ENCODE measurements at places on chromosomes 1 and 21.

DNA sequence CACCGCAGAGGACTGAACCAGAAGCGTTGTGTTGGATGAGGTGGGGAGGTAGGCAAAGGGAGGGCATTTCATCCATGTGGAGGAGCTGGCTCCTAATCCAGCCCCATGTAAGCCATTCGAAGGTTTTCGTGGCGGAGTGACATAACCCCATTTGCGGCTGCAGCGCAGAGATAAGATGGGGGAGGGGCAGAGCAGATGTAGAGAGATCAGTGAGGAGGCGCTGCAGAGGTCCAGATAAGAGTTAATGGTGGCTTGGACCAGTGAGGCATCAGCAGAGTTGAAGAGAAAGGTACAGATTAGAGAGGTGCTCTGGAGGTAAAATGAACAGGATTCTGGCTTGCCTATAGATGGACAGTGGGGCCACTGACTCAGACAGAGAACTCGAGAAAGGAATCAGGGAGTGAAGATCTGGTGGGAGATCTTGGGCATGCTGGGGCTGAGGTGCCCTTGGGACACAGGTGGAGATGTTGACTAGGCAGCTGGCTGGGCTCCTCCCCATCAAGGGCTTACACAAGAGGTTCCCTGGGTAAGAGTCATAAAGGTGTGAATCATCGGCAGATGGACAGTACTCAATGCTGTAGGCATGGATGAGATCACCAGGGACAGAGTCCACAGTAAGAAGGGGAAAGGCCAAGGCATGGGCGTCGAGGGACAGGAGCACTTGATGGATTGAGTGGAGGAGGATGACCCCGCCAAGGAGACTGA is 7.8 kb upstream of the PTPRF start:
- no peak for DNase-seq

DNA sequence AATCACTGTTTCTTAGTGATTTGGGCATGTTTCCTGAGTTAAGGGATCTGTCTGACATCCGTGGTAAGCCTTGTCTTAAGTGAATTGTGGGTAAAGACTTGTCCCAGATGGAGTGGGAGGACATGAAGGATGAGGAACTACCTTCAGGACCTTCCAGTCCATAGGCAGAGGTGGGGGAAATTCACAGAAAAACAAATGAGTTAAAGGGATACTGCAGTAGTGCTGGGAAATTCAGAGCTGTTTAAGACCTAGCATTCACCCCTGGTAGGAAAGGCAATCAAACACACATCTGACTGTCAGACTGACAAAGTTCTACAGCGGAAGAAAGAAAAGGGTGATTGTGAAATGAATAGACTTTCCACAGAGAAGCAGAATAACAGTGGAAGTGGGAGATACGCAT is 3.0 kb downstream of the GNAT2 start:
- no peak for DNase-seq

DNA sequence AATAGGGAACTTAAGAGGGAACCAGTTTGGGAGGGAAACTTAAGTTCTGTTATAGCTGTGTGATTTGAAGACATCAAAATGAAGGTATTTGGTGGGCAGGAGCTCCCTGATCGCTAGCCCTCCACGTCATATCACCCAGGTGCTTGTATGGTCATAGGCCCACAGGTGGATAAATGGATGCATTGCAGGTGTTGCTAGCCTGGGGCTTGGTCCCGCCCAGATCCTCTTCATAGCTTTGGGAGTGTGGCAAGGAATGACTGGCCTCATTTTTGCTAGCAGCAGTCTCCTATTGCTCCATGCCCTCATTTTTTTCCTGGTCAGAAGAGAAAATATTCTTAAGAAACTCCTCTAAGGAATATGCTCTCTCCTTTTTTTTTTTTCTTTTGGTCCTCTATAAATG is 11.3 kb downstream of the GNPAT start:
- DNase-seq, result no peak

DNA sequence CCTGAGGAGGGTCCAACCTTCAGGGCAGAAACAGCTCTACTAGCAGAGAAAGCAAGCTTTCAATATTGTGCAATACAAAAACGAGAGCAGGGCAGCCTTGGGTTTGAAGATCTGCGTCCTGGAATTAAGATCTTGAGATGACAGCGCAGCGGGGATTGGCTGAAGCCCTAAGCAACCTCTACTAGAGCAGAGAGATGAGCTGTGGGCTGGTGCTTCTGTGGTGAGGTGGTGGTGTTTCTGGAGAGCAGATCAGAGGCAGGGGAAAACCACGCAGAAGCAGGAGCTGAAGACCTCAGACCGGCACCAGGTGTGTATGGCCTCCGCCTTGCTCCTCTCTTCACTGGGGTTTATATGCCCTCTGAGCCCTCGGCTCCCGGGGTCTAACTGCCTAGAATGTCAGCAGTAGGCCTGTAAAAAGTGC is 12.5 kb downstream of the TRAF3IP3 start:
- DNase-seq, result peak; percentile 86

DNA sequence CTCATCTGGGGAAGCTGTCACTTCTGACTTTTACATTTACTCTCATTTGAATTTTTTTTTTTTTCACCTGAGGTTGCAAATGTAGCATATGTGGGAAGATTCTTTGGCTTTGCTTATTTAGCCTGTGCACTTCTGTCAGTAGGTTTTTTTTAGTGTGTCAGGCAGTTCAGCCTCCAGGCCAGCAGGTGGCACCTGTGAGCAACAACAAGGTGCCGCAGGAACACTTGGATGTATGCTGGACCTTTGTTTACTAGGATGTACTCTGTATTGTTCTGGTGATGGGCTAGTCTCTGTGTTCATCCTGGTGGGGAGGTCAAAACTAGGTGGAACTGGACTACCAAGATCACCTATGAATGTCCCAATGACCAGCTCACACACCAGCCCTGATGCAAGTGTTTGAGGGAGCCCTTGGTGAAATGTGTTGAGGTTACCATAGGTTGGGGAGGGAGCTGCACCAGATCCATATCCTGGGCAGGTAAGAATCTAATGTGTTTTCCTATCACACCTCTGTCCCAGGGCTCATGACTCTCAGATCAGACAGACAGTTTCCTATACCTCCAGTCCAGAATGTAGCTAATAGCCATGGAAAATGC is 618.2 kb downstream of the BRINP3 start:
- no peak for DNase-seq

DNA sequence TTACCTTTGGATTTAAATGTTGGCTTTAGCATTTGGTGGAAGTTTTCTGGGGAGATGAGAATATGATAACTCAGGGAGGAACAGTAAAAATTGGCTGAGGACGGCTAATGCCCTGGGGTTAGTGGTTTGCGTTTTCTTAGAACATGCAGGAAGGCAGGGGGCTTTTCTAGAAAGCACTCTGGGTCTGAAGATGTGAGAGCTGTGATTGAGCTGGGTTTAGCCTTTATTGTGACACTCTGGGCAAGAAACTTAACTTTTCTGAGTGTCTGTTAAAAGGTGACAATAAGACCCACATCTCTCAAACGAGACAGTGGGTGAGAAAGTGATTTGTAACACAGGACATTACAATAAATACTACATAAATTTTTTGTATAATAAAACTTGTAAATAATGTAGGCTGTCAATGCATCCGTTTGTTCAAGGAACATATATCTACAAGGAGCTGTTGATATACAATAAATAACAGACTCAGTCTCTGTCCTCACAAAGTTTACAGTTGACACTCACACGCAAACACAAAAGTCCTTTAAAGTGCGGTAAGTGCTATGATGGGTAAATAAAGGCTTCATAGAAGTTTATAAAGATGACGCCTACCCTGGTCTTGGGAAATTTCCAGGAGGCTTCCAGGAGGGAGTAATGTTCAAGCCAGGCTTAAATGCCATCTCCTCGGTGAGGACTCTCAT is 49.5 kb upstream of the MRPS6 start:
- no peak for DNase-seq

DNA sequence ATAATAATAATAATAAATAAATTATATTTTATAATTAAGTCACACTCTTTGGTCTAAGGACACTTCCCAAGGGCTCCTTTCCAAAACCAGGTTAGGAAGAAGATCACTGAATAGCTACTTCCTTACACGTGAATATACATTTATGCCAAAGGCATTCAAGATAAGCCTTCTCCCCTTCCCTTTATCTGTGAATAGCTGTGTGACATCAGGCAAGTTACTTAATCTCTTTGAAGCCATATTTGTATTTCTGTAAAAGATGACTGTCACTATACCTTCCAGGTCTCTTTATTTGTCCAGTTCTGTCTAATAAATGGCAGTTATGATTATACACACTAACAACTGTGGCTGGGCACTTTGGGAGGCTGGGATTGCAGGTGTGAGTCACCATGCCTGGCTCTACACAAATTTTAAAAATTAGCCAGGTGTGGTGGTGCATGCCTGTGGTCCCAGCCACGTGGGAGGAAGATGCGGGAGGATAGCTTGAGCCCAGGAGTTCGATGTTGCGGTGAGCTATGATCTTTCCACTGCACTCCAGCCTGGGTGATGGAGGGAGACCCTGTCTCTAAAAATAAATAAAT is 5.5 kb upstream of the RNF11 start:
- DNase-seq, result no peak

GRCh38 chr1:212286556-212287131 is 1.4 kb downstream of the PPP2R5A start:
- DNase-seq, result no peak

DNA sequence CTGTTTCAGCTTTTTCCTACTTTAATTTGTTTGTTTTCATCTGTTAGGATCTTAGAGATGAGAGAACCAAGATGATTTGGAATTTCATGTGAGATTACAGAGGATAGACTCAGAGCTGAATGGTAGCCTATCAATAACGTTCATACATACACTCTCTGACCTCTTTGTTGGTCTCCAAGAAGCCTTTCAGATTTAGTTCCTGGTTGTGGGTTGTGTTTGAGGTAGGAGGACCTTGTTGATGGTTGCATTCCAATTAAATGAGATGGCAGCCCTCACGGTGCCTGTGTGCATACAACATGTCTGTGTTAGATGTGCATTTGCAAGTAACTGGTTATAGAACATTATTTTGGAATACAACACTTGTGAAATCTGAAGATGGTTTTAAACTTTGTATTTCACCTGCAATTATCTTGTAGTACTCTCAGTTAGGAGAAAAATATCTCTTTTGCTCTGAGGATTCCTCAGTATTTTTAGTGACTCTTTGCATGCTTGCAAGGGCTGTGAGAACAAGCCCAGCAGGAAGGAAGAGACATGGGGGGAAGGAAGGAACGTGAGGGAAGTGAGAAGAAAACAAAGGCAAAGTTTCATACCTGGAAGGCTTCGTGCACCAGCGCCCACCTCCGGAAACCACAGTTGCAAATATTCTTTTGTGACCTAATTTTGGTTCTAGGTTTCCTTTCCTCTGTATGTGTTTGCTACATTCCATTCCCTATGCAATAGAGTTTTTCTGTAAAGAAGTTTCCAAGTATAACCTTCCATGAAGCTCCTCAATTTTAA is 291.8 kb downstream of the DISC1 start:
- DNase-seq, result peak; percentile 41

DNA sequence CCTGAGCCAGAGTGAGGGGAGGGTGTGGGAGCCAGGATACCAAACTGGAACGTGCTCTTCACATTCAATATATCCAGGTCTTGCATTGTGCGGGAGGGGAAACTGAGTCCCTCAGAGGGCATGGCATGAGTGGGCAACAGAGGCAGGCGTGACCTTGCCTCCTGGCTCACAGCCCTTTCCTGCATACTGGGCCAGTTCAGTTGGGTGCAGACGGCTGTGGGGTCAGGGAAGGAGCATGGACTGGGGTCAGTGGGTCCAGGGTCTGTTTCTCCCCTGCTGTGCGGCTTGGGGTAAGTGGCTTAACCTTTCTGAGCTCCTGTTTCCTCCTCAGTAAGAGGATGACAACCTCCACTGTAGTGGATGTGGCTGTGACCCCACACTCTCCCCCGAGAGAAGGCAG is 16.6 kb downstream of the SERINC2 start:
- no peak for DNase-seq

DNA sequence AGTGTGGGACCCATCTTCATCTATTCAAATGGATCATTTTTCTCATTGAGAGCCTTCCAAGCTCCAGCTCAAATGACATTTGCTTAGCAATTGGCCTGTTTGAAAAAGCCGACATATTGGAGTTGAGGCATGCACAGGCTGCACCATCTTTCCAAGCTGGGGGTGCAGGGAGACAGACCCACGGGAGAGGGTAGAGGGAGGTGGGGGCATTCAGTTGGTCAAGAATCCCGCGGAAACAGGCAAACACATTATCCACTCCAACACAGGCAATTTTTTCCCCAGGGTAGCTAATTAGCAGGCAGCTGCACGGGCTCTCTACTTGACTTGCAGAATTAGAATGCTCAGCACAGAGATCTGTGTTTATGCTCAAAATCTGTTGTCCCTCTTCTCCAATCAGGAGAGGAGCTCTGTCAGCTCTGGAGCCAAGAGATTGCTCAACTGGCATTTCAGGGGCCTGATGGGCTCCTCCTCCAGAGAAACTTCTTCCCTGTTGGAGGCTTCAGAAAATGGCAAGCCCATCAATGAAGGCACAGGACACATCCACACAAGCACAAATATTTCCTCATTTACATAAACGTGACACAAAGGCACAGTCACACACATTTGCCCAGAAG is 267.8 kb downstream of the FOXD2 start:
- DNase-seq, result no peak

GRCh38 chr1:59124166-59124565 is 172.7 kb upstream of the FGGY start:
- no peak for DNase-seq

DNA sequence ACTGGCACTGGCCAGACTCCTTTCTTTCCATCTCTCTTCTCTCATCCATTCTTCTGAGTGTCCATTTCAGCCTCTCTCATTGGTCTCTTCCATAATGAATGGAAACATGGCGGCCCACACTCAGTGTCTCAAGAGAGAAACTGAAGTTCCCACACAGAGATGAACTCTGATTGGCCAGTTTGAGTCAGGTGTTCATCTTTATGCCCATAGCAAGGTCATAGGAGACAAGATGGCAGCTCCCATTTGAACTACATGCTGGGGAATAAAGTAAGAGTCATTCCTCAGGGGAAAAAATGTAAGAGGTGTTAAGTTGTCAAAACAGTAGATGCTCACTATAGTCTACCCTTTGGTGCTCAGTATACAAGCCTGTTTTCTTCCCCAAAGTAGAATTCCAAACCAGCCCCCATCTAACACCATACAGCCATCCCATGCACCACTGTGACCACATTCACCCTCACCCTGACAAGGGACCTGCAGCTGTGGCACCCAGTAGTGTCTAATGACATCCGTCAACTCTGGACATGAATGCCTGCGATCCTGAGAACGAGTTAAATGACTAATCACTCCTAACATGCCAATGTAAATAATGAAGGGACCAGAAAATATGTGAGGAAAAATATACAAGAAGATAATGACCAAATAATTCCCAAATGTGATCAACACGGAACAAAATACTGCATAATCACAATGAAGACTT is 12.4 kb downstream of the CDA start:
- DNase-seq, result no peak

- no peak for DNase-seq
These were observed 99.9 kb downstream of the LYST start for GRCh38 chr1:235766794-235767285.

DNA sequence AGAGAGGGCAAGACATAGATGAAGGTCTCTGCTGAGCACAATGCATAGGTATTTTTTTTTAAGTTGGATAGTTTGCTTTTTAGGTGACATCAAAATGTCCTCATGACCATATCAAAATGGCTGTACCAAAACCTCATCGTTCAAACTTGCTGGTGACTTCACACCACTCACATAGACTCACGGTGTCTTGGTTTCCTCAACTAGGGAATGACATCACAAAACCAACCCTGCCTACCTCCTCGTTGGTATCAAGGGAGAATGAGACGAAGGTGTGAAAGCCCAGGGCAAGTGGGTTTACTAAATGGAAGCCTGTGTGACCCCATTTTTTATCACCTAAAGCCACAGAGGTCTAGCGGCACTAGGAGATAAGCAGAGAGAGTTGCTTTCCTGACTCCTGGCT is 1.6 kb downstream of the PIGR start:
- peak; percentile 13 for DNase-seq
